ENCODE measurements at places on chromosomes 4 and X.

DNA sequence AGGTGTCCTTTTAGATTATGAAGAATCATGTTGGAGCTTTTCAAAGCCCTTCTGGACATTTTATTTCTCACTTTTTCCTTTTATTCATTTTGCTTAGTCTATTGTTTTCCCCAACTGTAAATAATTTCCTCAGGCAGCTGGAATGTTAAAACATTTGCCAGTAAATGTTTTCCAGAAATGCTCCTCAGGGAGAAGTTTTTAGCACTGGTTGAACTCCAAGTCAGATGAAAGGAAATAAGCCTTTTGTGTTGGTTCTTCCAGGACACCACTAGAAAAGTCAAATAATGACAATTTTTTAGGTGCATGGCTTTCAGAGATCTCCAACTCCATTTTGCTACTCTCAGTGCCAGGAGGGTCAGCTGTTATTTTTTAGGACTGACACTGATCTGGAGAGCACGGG lies 127.9 kb downstream of the IL13RA2 start:
- DNase-seq = no peak

- no peak for DNase-seq
Observed at GRCh38 chr4:188242041-188242440, 102.8 kb downstream of the TRIML1 start.

GRCh38 chr4:78776079-78776728 lies at the start of gene BMP2K:
BMP2K (plus strand) TSS chr4:78776350; CDS start chr4:78776544, 194 bp downstream.
- DNase-seq = peak; percentile 87

GRCh38 chr4:108619372-108620100 lies 840 bp upstream of the RPL34 start:
- peak; percentile 56 for DNase-seq

- no peak for DNase-seq
Observed at GRCh38 chr4:158182736-158183135, 9.9 kb upstream of the GASK1B start.

GRCh38 chr4:3484057-3484973 lies 21.2 kb downstream of the DOK7 start:
- no peak for DNase-seq

DNA sequence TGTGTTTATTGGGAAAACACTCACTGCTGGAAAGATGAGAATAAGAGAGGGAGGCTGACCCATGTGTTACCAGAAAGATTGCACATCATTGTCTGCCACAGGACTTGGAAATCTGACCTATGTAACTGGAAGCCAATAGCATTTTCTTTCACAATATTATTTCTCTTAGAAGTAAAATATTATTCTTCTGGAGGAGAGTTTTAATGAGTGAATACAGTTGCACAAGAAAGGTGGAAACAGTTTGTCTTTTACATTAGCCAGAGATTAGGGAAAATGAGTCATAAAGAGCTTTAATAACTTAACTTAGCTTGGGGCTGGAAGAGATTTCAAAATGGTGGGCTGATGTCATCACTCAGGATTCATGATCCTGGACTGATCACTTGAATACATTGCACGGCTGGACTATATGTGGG lies 31.5 kb upstream of the LNX1 start:
- DNase-seq = no peak

GRCh38 chrX:69238114-69238886 lies 73.0 kb upstream of the PJA1 start:
- DNase-seq = no peak

DNA sequence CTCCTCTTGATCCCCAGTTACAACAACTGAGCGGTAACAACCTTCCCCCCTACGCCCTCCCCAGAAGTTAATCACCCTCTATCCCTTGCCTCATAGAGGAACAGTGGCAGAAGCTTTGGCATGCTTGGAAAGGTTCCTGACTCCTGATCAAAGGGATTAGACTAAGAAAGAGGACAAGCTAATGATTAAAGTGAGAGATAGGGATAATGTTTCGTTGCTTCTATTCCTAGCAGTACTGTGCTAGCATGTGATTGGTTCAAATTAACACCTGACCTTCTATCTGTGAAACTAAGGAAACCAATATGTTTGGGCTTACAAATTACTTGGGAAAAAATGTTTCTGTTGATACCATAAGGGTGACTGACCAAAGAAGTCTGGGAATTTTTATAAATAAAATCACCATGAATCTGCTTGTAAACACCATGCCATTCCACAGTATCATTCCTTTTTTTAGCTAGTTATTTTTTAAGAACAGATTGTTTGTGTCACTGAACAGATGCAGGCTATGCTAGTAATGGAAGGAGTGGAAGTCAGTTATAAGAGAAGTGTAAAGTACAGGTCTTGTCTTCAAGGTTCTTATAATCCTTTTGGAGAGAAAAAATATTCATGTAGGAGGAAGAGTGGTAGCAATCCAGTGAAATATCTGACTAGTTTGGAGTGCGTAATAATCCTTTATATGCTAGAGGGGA lies 11.3 kb upstream of the ATP1B4 start:
- DNase-seq = no peak

DNA sequence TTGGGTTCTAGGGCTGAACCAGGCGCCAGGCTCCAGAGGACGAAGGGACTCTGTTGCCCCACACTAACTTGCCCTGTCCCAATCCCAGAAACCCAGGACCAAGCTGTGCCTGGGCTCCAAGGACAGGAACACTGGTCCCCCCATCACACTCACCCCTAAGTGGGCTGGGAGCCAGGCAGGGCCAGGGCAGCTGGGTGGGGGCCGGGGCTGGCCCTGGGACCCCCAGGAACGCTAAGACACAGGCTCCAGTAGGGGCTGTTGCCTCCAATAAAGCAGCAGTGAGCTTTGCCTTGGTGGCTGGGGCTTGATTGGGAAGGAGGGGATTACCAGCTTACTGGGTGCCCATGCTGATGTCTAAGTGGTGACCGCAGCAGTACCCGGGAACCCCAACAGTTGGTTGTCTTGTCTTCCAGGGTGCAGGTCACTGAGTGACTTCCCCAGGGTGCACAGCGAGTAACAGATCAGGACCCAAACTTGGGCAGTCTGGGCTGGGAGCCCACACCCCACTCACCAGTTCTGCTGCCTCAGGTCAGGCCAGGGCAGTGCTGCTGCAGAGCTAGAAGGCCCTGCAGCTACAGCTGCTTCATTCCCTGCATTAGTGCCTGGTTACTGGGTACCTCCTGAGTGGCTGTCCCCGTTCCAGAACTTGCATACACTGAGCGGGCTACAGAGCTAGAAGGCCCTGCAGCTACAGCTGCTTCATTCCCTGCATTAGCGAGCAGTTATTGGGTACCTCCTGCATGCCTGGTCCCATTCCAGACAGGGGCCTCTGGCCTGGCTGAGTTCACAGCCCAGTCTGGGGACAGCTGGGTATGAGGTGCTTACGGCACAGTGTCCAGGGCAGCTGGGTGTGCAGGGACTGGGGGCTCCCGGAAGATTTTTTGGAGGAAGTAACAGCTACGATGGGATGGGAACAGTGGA lies 9.4 kb upstream of the ADD1 start:
- DNase-seq = no peak

DNA sequence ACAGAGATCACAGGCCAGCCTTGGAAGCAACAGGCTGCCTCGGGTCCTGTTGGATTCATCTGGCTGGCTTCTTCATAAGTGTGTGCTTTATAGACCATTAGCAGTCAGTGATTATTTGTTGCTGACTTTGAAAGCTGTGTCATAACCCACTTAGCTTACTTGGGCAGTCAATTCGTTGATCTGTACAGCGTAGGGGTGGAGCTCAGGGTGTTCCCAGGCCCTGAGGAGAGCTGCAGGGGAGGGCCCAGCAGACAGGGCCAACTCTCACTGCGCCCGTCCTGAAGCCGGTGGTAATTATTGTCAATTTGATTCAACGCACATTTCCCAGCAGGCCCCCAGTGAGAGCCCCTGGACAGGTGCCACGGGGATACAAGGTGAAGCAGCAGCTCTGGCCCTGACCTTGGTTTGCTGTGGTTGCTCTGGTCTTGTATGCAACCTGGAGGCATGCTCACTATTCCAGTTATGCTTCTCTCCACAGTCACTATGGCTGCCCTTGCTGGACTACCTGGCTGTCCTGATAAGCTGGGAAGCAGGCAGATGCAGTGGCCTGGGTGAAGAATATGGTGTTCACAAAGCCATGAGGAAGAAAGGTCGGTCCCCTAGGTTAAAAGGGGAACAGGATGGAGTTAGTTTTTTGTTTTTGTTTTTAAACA lies 40.1 kb upstream of the HMGB3 start:
- no peak for DNase-seq

- no peak for DNase-seq
Observed at GRCh38 chr4:21555083-21555482, 393.5 kb downstream of the KCNIP4 start.

- no peak for DNase-seq
Observed at GRCh38 chrX:40931921-40932320, 153.3 kb upstream of the USP9X start.

DNA sequence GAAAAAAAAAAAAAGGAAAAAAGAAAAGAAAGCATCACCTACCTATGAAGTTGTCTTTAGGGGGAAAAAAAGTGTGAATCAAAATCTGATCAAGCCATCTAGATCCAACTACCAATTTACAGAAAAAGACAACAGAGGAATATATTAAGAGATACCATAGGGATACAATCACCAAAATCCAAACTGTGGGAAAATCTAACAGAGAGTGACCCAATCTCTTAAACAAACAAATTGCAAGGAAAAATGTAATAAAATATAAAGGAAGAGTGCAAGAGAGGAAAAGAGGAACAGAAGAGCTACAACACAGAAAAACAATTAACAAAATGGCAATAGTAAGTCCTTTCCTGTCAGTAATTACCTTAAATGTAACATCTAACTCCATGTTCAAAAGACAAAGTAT lies 19.0 kb downstream of the THOC2 start:
- no peak for DNase-seq

- no peak for DNase-seq
Observed at GRCh38 chrX:91079342-91080114, 355.1 kb upstream of the PABPC5 start.

DNA sequence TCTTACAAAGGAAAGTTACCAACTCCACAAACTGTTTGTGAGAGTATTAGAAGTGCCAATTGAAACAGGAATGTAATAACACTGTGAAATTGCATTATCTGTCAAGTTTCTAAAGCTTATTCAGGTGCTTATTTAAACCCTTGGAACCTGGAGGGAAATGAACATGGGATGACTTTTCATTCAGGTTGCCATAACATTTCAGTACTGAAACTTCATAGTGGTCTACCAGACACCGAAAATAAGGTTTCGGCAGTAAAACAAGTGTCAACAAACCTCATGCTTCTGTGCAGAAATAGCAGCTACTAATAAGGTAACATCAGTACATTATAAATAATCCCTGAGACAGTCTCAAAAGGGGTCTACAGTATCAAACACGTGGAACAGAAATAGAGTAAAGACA lies 890.7 kb upstream of the INTU start:
- DNase-seq = no peak

DNA sequence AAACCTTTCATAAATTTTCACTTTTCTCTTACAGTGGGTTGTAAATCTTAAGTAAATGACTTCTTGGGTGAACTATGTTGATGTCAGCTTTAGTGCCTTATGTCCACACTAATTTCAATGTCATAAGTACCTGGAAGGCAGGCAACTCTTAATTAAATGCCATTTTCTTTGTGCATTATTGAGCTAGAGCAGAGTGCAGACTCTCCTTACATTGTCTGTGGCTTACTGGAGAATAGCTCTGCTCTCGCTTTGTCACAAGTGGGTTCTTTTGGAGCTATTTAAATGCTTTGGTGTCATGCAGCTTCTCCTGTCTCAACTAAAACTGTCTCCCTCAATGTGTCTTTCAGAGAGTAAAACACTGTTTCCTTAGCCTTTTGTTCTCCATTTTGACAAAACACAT lies 411.6 kb downstream of the STIM2 start:
- DNase-seq = no peak

DNA sequence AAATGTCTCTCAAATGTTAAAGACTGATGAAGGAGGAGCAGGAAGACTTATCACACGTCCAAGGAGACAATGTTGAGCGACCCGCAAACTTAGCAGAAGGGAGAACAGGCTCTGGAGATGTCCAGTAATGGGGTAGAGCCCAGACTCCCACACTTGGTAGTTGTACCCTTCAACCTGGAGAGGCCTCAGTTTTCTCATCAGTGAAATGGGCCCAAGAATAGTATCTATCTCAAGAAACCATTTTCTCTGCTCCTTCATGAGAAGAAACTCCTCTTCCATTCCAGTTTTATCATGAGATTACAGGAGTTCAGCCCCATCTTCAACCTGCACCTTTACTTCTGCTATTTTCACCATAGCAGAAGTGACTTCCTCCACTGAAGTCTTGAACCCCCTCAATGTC lies 169.9 kb downstream of the DHRSX start:
- DNase-seq = no peak

DNA sequence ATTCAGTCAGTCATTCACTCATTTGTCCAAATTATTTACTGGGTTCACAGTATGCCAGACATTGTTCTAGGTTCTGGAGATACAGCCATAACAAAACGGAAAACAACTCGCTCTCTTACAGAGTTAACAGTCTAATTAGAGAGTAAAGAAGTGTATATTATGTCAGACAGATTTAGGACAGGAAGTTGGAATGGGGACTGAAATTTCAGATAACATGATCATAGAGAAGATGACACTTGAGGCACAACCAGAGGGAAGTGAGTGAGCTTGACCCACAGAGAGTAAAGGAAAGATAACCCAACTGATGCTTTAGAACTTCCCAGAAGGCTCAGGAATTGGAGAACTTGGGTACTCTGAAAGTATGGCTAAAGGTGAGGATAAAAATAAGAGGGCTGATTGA lies 139.4 kb downstream of the ZAR1 start:
- no peak for DNase-seq

GRCh38 chr4:79652738-79653137 lies 244.7 kb upstream of the GK2 start:
- DNase-seq = no peak

- no peak for DNase-seq
Observed at GRCh38 chr4:118338981-118339765, 13.6 kb downstream of the PRSS12 start.

GRCh38 chr4:55458164-55458563 lies 62.4 kb downstream of the TMEM165 start:
- DNase-seq = no peak

DNA sequence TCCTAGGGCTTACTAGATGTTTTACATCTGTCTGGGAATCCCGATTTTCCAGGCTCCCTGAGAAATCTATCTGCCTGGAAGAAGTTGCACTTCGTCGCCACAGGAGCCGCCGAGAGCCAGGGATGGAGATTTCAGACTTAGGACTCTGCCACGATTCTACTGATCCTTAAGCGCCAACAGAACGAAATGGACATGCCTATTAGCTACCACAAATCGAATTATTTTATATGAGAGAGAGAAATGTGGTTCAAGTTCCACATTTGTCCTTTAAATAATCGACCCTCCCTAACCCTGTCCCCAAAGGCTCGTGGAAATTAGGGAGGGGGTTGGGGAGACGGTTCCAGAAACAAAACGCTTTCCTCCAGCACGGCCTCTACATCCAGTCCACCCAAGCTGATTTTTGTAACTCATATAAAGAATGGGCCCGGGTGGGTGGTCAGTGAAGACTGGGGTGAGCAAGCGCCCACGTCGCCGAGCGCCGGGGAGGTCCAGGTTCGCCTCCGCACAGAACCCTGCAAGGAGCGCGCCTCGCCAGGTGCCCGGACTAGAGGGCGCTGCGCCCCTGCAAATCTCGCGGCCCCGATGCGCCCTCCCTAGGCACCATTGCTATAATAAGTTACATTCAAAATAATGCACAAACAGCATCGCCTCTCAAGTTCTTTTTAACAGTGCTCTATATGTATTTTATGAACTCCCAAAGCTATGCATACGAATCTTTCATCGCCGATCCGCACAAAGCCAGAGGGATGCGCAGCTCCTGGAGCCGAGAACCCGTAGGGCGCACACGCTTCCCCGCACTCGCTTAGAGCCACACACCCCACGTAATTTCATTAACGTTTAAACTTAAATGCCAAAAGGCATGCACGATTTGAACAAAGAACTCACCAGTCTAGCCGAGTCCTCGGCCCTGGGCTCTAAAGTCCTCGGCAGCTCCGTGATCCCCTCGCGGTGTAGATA lies 2.1 kb upstream of the FAT1 start:
- DNase-seq = no peak
